ENCODE measurements at places on chromosomes 6 and 20. TPM values are rescaled to one million over a fixed set of nuclear protein-coding genes. Genes with fewer than 3 reads are reported as not detected.

- no peak for DNase-seq
These were observed 35.3 kb downstream of the PHIP start for GRCh38 chr6:79042799-79043126.

GRCh38 chr6:108363889-108364313 is 69.0 kb downstream of the AFG1L start:
- DNase-seq = no peak

GRCh38 chr20:13494019-13494418 is 144.7 kb downstream of the TASP1 start:
- DNase-seq = no peak

Gene GSTA2
- 1.7 TPM for total RNA-seq

- DNase-seq = peak; percentile 94
These were observed 18.2 kb upstream of the MYB start for GRCh38 chr6:135162678-135163439.

Gene RAET1G
- not detected for total RNA-seq

DNA sequence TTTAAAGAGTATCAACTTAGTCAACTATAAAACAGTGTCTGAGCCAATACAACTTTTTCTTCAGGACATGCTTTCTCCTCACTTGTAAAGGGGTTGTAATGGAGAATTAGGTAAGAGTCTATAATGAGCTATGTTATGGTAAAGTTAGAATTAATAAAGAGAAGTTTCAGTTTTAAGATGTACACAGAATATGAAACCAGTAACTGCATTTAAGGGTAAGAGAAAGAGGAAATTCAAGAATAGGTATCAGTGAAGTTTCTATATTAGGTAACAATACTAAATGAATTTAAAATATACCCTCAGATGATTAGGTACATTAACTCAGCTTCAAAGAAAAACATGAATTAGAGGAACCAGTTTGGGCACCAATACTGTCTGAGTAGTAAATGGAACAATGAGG is 1444.3 kb upstream of the ADGRB3 start:
- DNase-seq = no peak

Gene CD93
- not detected for total RNA-seq

Gene PEX3
- 30.0 TPM for total RNA-seq

Gene PARD6B
- total RNA-seq = 31.1 TPM

- DNase-seq = no peak
These were observed 13.7 kb downstream of the ABHD12 start for GRCh38 chr20:25376886-25377285.

GRCh38 chr6:145631374-145631773 is 103.9 kb downstream of the EPM2A start:
- no peak for DNase-seq

DNA sequence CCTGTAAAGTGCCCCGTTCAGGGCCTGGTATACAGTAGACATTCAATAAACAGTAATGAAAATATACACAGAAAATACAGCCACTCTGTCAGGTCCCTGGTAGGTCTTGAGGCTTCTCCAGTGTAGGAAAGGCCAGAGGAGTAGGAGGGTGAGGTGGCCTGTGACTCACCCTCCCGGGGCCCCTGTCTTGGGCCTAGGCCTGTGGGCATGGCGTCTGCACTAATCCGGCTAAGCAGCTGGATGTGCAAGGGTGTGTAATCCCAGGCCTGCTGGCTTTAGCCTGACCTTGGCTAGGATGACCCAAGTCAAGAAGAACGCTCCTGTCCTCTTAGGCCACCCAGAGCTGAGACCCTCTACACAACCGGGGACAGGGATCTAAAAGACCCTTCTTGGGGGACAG is 84.9 kb downstream of the KCNB1 start:
- DNase-seq = no peak

DNA sequence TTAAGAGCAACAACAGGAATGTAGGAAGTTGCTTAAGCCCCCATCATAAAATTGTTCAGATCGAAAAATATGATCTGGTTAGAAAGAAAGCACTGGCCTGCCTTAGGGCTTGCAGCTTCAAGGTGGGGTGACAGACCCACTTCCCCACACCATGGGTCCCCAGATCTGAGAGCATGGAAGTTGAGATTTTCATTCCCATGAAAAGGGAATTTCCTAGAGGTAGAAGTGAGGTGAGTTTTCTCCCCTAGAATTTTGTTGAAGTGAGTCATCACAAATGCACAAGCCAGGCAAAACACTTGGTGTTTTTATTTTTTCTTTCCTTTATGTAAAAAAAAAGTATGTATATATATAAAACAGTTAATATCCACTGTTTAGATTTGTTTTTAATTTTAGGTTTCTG is 213.6 kb upstream of the SUPT3H start:
- no peak for DNase-seq

- DNase-seq = no peak
These were observed 34.6 kb upstream of the LAMA2 start for GRCh38 chr6:128848212-128848935.

Gene WASF1
- total RNA-seq = 31.8 TPM

Gene EYA4
- total RNA-seq = 0.26 TPM

DNA sequence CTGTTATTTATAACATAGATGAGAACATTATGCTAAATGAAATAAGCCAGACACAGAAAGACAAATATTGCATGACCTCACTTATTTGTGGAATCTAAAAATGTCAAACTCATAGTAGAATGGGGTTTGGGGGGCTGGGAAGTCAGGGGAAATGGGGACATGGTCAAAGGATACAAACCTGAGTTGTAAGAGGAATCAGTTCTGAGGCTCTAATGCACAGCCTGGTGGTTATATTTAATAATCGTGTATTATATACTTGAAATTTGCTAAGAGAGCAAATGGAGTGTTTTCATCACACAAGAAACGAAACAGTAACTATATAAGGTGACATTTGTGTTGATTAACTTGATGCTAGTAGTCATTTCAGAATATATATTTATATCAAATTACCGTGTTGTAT is 40.8 kb upstream of the GFOD1 start:
- DNase-seq = no peak

DNA sequence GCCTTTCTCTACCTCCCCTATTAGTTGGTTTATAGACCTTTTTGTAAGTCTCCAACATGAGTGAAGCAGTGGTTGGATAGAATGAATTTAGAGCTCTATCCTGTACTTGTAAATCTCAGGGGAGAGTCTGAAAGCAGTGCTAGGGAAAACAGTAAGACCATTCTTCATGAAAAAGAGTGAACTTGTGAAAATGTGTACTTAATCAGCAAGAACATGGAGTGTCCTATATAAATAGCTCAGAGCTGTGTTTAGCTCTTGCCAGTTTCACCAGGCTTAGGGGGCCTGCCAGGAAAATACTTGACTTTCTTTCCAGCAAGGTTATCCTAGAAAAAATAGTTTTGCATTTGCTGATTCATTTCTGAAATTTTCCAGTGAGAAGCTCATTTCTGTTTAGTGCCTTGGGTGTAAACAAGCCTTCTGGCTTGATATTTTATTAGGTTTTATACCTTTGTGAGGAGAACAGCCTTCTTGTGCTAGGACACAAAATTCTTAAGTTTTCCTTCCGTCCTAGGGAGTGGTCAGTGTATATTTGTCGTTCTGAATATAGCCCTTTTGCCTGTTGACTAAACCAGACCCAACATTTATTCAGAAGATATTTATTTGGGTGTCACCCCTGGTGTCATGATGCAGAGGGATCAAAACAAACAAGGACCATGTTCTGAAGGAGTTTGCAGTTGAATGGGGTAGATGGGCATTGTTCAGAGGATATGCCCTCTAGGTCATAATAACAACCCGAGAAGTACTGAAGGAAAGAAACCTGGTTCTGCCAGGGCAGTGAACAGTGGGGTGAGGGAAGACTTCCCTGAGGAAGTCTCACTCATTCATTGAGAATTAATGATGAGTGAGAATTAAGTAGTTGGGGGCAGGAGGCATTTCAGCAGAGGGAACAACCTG is 7.6 kb downstream of the ARFGEF2 start:
- no peak for DNase-seq

DNA sequence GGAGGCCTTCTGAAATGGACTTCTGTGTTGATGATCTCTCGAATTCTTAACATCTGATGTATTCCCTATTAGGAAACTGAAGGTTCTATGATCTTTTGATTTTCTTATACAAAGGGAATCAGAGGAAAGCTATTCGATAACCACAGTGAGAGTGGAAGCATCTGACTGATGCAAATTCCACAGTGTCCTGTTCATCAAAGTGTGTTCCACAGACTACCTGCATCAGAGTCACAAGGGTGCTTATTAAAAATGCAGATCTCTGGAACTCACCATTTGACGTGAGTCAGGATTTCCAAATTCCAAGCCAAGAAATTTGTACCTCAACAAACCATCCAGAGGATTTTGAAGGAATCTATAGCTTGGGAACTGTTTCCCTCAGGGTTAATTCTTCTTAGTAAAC is 4.4 kb upstream of the MEP1A start:
- DNase-seq = no peak

All from endodermal cell (in vitro differentiated cells).